ENCODE measurements at places on chromosomes 2 and 18. TPM values are rescaled to one million over a fixed set of nuclear protein-coding genes. Genes with fewer than 3 reads are reported as not detected.

DNA sequence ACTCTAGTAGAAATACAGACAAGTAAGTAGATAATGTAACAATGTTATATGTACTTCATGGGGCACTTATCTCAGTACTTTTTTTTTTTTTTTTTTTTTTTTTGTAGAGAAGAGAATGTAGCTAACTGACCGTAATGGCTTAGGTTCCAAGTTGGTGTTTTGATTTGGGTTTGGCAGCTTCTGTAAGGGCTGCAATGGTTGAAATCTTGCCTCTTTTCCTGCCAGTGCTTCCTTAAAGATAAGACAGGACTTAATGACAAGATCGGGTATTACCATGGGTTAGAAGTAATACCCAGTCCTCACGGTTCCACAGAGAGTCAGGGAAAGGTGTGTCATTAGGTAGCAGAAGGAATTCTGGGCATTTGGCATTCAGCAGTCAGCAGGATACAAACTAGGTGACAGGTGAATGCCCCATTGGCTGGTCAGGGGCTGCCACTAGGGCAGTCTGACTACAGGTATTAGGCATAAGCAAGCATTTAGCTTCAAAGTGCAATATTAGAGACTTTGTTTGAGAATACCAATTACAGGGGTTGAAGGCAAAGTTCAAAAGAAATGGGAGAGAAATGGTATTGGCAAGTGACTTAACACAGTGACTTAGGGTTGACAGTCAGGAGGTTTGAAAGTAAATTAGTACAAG is 189.4 kb upstream of the RND3 start:
- DNase-seq: no peak

The SLC30A3 gene
- not detected for total RNA-seq

DNA sequence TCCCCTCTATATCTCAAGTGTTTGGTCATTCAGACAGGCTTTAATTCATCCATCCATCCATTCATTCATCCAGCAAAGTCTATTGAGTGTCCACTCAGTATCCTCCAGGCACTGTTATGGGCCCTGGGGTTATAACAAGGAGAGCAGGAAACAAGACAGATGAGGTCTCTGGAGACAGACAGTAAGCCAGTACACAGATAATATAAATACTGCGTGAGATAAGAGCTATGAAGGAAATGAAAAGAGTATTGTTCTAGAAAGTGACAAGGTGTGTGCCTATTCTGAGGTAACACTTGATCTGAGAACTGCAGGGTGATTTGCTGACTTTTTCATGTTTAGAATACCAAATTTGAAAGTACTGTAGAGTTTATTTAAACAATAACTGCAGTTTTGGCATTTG is 98.3 kb downstream of the OSBPL6 start:
- no peak for DNase-seq

- DNase-seq: no peak
Measured at GRCh38 chr2:129559101-129559500, 420.4 kb upstream of the RAB6C start.

The SLC19A3 gene
- 20.4 TPM for total RNA-seq

The LIMS4 gene
- total RNA-seq: 3.6 TPM

The NFATC1 gene
- total RNA-seq: 36.7 TPM

The SH2D6 gene
- not detected for total RNA-seq

GRCh38 chr2:238290091-238290509 is 1.7 kb upstream of the PER2 start:
- peak; percentile 32 for DNase-seq

DNA sequence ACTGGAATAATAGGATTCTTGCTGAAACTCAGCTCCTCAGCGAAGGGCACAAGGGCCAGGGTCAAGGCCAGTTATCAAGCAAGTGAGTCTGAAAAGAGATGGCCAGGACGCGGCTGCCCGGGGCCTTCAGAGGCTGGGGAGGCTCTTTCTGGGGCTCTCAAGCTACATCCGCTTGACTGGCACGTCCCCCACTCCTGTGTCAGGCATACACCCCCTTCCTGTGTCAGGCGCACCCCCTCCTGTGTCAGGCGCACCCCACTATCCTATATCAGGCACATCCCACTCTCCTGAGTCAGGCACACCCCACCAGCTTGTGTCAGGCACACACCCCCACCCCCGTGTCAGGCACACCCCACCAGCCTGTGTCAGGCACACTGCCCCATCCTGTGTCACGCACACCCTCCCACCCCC is 91.8 kb downstream of the TPO start:
- DNase-seq: no peak

DNA sequence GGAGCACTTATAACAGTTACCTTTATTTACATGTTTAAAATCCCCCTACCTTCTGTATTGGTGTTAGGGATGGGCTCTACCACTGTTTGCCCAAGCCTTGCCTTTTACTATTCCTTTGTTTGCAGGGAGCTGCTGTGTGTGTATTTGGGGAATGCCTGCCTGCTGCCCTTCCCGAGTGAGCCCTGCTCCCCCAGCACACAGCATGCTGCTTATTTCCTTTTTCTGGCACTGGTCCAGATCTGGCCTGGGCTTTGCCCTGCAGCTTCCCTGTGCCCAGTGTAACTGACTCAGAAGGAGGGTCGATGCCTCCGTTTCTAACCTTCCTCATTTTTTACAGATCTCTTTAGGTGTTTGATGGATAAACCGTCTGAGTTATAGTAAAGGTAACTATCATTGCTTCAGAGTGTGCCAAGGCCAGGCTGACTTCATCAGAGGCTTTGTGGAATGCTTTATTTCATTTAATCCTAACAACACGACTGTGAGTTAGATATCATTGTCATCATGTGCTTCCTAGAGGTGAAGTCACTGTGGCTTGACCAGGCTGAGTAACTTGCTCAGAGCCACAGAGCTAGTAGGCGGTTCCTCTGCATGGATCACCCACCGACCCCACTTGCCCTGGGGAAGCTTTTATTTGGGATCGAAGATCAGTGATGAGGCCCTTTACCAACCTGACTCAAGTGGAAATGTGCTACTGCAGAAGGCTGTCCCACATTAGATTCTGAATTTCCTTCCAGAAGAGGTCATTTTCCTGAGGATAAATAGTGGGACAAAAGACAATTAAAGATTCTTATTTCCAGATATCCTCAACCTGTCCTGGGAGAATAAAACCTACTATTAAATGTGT is 238.8 kb downstream of the ZNF407 start:
- DNase-seq: no peak

DNA sequence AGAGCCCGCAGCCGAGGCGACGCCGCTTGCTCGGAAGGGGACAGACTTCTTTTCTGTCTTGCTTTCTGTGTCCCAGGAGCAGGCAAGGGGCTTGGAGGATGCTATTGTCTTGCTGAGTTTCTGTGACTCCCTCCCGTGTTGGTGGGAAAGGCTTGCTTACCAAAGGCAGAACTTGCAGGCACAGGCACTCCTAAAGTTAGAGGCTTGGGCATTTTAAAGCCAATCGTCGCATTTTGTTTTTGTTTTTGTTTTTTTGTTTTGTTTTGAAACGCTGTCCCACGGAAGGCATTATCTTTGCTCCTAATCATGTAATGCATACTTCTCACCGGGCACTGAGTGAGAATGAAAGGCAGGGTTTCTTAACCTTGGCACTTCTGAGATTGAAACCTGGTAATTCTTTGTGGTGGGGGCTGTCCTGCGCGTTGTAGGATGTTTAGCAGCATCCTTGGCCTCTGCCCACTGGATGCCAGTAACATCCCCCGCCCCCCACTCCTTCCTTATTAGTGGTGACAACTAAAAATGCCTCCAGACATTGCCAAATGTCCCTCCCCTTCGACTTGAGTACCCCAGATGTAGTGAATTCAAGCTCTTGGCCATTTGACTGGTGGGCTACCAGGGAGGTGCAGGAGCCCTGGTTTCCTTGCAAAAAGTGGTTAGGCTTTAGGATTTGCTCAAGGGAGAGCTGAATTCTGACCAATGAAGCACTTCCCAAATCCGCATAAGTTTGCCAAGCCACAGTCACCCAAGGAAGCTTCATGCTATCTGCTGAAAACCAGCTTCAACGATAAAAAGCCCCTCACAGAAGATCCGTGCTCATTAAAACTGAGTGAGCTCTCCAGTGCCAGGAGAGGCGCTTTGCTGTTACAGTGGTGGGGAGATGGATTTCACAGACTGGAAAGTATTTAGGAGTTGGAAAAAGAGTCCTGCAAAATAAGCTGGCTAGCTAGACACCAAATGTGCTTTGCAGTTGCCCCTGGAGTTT is 1.2 kb downstream of the ANTXR1 start:
- no peak for DNase-seq

- no peak for DNase-seq
Measured at GRCh38 chr2:20223407-20224163, 1.3 kb downstream of the SDC1 start.

DNA sequence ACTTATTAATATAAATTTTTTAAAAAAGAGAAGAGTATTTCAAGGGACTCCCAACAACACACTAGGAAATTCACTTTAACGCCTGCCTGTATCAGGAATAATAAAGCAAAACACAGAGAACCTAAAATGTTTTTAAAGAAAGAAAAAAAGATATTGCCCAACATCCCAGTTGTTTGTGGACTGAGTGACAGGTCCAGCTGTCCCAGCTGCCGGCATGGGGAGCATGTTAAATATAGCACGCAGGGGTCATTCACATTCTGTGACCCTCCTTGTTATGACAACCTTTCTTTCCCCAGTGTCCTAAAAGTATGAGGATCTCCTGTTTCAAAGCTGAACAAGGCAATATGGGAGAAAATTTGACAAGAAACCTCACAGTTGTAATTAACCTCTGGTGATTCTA is 4.4 kb downstream of the KLHL41 start:
- DNase-seq: no peak

The GKN1 gene
- total RNA-seq: not detected

The CIB4 gene
- not detected for total RNA-seq

GRCh38 chr18:61308795-61309393 is 24.3 kb upstream of the CDH20 start:
- DNase-seq: no peak

The FKBP1B gene
- total RNA-seq: 15.3 TPM

The SNORC gene
- 10.5 TPM for total RNA-seq

- no peak for DNase-seq
Measured at GRCh38 chr18:11809895-11810294, 41.3 kb upstream of the CHMP1B start.

- no peak for DNase-seq
Measured at GRCh38 chr2:23566241-23567142, 181.5 kb downstream of the KLHL29 start.

GRCh38 chr2:49480520-49480919 is 326.2 kb upstream of the FSHR start:
- DNase-seq: no peak

- no peak for DNase-seq
Measured at GRCh38 chr2:238376884-238377391, 49.8 kb upstream of the ASB1 start.

DNA sequence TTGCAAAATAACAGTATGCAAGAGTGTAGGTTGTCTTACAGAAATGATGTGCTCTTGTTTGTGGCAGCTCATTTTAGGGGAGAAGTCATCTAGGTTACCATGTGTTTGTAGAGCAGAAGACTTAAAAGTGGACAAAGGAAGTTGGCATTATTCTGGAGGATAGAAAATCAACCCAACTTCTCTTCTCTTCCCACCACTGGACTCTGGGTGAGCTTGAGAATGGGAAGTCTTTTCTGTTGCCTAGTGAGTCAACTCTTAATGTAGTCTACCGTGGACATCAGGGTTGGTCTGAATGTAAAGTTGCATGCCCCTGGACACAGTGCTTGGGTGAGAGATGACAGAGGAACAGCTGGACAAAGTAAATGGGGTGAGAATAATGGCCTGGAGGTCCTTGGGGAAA is 98.3 kb downstream of the FMNL2 start:
- DNase-seq: no peak

- DNase-seq: no peak
Measured at GRCh38 chr18:67654101-67654500, 137.6 kb upstream of the DSEL start.

DNA sequence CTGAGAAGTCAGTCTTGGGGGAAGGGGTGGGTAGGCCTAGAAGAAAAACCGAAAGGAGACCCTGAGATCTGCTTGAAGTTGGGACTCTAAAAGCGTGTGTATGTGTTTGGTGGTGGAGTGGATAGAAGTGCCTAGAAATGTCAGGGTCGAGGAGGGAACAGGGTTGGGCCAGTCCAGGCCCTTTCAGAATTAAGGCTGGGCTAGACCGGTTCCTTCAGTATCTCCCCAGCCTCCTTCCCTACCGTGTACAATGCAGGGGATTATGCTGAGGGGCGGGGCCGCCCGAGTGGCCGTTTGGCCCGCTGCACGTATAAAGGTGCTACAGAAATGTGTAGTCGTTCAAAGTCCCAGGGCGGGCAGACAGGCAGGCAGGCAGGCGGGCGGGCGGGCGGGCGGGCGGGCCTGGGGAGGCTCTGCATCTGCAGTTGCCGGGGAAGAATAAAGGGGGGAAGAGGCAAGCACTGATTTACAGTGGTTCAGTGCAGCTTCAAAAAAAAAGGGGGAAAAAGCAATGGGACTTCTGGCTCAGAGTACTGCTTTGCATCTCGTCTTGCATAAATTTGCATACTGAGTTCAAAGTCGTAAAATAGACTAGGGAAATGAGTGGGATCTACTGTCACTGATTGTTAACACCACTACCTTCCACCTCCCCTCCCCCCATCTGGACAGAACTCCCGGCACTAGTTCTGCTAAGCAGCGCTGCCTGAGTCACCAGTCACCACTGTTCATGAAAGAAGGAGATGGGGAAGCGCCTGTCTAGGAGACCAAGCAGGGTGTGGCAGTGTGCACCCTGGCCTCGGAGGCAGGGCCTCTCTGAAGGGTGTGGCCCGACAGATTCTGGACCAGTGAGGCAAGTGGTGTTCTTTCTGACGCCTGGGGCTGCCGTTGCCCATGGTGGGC is 3.6 kb downstream of the IGFBP2 start:
- peak; percentile 17 for DNase-seq

The TOGARAM2 gene
- total RNA-seq: 35.0 TPM

The REG1B gene
- total RNA-seq: not detected

GRCh38 chr2:44120428-44120827 is 48.2 kb upstream of the PPM1B start:
- no peak for DNase-seq

All from tibial nerve (tissue), 4 donors.